ENCODE measurements at places on chromosomes 5 and 9.

DNA sequence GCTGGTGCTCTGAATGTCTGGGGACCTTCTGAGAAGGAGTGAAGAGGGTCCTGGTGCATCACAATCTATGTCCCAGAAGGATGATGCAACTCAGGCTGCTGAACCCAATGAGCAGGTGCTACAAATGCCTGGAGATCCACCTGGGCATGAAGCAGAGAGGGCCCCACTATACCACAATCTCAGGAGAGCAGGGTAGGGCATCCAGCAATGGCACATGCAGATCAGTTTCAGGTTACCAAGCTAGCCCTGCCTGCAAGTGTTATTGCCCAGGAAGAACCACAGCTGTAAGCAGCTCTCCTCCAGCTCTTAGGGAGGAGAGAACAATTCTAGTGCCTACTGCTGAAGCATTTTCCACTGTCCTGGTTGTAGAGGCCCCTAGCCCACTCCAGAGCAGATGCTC is 389.2 kb upstream of the TNC start:
- no peak for DNase-seq

GRCh38 chr5:176692839-176693476 is 45.7 kb downstream of the TSPAN17 start:
- DNase-seq, result no peak

GRCh38 chr5:167168971-167169370 is 1122.5 kb upstream of the WWC1 start:
- no peak for DNase-seq

DNA sequence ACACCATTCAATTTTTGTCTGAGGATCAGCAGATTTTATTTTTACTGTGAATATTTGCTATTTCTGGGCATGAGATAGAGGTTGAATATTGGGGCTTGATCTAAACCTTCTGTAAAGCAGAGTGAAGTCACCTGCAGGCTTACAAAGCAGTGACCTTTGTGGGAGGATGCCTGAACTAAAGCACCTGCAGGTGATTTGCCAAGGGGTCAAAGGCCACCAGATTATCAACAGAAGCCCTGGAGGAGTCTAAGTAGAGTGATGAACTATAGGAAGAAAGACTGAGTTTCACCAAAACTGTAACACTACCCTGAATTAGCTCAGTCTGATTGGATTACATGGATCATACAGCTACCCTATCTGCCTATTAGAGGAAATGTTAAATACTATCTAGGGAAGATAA is 144.3 kb upstream of the PRLR start:
- DNase-seq, result no peak

GRCh38 chr9:135146766-135147473 is 59.5 kb downstream of the OLFM1 start:
- no peak for DNase-seq

DNA sequence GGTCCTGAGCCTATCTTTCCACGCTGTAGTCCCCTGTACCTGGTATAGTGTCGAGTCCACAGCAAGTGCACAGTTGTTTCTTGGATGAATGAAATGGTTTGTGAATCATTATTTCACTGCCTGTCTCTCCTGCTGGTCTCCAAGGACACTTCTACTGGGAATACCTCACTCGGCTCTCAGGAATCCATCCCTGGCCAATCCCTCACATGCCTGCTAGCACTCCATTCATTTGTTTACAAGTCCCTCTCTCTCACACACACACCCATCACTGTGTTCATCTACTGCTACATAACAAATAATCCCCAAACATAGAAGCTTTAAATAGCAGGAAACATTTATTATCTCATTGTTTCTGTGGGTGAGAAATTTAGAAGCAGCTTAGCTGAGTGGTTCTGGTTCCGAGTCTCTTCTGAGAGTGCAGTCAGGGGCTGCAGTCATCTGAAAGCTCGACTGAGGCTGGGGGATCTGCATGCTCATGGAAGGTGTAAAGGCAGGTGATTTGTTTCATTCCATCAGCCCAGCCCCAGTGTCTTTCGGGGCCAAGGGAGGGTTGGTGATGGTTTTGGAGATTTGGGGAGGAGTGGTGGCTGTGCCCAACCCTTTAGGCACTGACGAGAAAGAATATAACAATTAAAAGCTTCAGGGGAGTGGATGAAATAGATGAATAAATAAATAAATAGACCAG is 132.7 kb upstream of the IER5L start:
- no peak for DNase-seq

- no peak for DNase-seq
These were observed 347.0 kb downstream of the NTRK2 start for GRCh38 chr9:85016384-85017006.

DNA sequence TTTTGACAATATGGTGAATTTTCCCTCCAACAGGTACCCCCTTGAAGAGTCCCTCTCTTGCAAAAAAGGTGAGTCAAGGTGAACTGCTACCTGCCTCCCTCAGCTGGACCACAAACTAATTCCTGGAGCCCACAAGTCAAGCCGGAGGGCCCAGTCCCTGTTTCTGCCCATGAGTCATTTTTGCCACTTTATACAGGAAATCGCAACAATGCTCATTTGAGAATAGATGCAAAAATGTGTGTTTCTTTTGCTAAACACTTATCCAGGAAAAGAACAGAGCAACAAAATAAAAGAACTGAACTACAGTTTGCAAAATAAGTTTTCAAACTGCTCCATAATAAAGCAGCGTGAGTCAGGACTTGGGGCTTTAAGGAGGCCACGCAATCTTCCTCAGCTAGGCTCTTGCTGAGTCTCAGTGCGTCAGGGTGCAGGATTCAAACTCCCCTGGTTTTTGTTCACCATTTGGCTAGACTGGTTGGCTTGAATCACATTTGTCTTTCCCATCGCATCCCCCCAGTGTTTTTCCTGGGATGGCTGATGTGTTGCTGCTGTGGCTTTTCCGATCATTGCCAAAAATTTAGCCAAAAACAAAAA is 102.7 kb downstream of the GOLPH3 start:
- peak; percentile 20 for DNase-seq

- DNase-seq, result peak; percentile 36
These were observed 25.3 kb upstream of the RECK start for GRCh38 chr9:36011379-36011778.

DNA sequence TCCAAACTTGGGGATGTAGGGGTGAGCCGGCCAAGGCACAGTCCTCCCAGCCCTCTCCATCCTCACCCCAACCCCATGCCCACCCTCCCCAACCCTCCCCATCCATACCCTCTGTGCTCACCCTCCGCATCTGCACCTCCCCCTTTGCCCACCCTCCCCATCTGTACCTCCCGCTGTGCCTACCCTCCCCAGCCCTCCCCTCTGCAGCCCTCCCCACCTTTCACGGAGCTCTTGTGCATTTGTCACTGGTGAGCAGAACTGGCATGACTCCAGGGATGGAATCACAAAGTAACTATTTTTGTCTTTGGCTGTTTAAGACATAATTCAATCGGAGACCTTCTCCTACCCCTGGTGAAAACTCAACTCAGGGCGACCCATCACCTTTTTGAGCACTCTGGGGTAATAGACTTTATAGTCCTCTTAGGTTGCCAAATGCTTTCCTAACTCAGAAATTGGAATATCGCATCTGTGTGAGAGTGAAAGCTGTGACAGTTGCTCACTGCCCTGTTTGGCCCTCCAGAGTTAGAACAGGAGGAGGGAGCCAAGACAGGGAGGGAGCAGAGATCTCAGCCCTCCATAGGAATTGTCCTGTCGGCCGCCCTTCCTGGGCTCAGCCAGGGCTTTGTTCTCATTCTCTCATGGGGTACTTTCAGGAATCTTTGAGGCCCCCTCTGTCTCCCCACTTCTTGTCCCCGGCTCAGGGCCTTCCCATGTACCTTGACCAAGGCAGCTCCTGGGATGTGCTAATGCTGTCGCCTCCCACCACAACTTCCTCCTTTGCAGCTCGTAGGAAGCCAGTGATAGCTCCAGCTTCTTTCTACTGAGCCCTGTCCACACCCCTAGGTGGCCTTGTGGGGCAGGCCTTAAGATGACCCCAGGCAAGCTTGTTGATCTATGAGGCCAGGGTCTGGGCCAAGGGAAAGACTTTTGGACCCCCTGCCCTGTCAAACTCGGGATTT is 36.2 kb downstream of the OTULIN start:
- no peak for DNase-seq

- DNase-seq, result no peak
These were observed 358.3 kb downstream of the NTRK2 start for GRCh38 chr9:85027870-85028269.

DNA sequence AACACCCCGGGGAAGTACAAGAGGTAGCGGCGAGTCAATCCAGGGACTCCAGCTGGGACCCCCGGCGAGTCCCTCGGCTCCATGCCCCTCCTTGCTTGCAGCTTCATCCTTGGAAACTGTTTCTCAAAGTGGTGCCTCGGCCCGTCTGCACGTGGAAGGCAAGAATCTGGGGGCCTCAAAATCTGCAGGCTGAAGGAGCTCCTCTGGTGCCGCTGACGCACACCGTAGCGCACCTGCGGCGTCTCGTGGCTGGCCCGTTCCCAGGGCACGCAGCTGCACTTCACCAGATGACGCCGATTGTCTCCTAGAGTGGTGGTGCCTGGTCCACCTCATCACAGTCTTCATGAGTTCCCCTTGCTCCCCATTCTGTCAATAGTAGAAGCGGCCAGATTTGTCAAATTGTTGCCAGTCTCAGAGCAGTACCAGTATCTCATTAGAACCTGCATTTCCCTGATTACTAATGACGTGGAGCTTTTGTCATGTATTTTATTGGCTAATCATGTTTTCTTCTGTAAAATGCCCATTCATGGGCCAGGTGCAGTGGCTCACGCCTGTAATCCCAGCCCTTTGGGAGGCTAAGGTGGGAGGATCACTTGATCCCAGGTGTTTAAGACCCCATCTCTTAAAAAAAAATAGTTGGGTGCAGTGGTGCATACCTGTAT is 38.6 kb downstream of the GTF3C4 start:
- no peak for DNase-seq

GRCh38 chr5:56294354-56294753 is 61.2 kb upstream of the ANKRD55 start:
- no peak for DNase-seq

DNA sequence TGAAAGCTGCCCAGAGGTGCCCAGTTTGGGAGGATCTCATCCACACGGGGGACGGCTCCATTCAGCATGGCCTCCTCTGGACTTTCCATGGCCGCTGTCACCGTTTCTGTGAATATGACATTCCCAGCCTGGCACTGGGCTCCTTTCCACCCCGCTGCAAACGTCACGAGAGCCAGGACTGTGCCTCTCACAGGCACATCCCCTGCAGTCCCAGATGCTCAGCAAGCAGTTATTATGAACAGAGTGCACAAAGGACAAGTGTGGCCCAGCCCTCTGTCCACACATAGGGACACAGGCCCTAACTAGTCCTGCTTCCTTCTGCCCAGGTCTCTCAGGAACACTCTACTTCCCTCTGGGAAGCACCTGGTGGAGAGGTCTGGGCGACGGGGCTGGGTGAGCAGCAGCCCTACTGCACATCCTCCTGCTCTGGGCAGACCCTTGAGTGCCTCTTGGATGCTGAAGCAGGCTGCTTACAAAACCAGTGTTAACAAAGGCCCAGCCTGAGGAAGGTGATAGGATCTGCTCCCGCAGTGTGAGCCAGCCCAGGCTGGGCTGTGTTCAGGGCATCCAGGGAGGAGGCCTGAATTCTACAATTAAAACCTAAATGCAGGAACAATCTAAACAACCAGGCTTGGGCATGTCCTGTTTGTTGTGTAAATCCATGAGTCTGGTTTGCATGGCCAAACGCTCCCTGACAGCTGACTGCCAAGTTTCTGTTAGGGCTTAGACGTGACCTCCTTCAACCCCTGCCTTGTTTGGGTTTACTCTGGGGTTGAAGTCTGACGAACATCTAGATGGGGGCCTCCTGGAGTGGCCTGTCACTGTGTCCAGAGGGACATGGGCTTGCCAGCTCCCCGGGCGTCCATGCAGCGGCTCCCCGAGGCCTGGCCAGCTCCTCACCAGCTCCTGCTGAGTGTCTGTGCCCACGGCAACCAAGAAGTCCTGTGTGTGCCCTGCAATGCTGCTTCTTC is 269.8 kb downstream of the GADD45G start:
- no peak for DNase-seq

GRCh38 chr9:128159522-128159783 is 612 bp upstream of the BBLN start:
- DNase-seq, result no peak

DNA sequence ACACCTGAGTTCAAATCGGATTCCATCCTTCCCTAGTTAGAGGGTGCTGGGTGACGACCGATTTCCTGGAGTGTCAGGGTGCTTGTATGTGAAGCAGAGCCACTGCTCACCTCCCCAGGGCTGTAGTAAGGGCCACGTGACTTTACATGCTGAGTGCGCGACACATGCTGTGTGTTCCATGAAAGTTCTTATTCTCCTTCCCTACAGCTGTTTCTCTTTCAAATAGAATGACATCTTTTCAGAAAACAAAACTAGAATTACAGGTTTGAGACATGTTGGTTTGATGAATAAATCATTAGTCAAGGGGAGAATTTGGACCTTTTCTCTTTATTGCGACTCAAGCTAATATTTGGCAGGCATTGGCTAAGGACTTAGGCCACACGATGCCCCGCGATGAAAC is 113.1 kb downstream of the JMY start:
- no peak for DNase-seq

DNA sequence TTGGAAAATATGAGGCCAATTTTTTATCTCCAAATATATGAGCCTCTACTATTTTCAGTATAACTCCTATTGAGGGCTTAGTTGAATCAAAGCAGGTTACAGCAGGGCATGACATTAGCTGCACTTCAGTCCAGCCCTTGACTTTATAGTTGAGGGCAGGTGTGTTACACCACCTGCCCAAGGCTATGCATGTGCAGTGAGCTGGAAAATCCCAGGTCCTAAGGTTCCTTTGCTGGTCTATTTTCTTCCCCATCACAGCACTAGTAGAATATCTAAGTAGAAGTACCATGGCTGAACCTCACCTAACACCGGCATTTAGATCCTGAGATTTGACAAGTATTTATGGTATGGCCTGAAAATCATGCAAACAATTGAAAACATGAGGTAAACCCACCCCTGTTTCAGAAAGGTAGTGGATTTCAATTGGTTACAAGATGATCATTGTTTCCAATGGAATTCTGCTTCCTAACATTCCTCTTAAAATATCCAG is 201.1 kb downstream of the SEMA5A start:
- no peak for DNase-seq

DNA sequence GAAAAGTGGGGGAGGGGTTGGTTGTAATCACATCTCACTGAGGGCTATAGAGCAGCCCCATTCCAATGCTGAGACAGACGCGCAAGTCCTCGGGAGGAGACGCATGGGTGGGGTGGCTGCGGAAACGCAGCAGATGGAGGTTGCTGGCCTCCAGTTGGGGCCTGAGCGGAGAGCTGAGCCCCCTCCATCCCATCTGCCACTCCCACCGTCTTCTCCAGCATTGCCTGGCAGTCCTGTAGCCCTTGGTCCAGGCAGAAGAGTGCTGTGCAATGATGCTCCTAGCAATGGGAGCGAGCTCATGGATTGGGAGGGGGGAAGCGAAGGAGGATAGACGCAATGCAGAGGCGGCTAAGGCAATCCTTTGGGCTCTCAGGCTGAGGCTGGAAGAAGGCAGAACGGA is 79.4 kb upstream of the GLRA1 start:
- DNase-seq, result no peak

- DNase-seq, result no peak
These were observed 506 bp downstream of the ZBTB6 start for GRCh38 chr9:122912671-122912963.

- no peak for DNase-seq
These were observed 9.4 kb downstream of the TRAF1 start for GRCh38 chr9:120916991-120917880.

GRCh38 chr5:154058055-154059038 is 19.6 kb downstream of the MFAP3 start:
- DNase-seq, result peak; percentile 21

- DNase-seq, result peak; percentile 78
These were observed 86.9 kb downstream of the NUDT12 start for GRCh38 chr5:103475629-103476240.

GRCh38 chr5:133907075-133907474 is 61.4 kb downstream of the C5orf15 start:
- no peak for DNase-seq
